ENCODE measurements at places on chromosomes 4 and X.

DNA sequence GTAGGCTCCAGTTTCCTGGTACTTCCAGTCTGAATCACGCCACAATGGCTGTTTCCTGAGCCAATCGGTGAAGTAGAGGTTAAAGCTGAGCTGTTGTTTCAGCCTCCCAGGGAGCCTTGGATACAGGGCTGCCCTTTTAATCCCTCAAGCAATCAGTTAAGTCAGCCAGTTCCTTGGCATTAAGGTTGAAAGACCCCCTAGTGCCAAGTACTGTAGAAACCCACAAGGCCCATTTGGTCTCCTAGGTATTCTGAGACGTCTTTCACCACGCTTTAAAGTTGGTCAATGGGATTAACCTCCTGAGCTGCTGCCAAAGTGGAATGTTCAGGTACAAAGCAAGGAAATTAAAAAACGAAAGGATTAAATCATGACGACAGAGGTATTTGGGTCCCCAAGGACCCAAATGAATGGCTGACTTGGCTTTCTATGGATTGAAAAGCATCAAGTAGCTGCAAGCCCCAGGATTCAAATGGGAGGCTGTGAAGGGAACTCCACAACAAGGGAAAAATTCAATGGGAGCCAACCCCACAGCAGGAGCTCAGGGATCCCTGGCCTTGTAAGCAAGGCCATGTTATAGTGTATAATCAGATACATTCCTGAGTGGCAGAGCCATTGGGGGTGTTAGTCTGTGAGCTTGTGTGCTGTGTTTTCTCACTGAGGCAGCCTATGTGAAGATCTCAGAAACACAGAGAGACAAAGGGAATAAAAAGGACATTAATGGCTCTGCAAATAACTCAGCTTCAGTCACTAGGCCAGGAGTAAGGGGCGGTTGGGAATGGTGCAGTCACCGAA lies 86.0 kb downstream of the ATG4A start:
- DNase-seq, result no peak

GRCh38 chr4:94165256-94165655 lies 42.4 kb upstream of the SMARCAD1 start:
- DNase-seq, result no peak

GRCh38 chr4:9904976-9905587 lies 116.2 kb downstream of the SLC2A9 start:
- no peak for DNase-seq

- DNase-seq, result no peak
These were observed 119.7 kb downstream of the CHRNA9 start for GRCh38 chr4:40454816-40455215.

DNA sequence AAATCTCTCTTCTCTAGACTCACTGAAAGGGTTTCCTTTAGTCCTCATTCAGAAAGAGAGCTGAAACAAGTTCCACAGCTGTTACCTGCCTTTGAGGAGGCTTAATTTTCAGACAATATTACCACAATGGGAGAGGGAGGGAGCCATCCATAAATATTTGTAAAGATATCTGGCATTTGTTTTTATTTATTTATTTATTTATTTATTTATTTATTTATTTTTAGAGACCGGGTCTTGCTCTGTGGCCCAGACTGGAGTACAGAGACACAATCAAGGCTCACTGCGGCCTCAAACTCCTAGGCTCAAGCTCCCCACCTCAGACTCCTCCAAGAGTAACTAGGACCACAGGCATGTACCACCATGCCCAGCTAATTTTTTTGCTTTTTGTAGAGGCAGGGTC lies 80.7 kb downstream of the SLC9A7 start:
- DNase-seq, result no peak

DNA sequence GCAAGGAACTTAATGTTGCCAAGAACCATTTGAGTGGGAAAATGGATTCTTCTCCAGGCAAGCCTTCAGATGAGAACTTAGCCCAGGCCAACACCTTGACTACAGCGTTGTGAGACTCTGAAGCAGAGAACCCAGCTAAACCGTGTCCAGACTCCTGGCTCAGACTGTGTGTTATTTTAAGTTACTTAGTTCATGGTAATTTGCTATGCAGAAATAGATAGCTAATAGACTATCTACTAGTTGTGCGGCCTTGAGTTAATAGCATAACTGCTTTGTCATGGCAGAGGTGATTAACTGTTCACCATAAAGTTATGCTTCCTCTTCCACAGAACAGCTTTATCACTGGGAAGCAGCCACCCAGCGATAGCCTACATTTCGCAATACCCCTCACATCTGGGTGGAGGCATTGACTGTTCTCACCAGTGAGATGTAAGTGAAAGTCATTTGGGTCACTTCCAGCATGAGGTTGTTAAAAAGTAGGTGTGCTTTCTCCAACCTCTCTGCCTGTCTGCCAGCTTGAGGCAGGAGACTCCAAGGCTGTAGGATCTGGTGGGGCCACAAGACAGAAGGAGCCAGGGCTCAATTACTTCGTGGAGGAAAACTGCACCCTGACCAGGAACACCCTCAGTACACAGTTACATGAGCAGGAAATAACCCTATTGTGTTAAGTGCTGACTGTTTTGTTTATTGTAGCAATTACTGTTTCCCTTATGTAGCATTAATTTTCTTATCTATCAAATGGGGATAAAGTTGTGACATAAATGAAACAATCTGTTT lies 94.2 kb downstream of the GPAT3 start:
- no peak for DNase-seq

DNA sequence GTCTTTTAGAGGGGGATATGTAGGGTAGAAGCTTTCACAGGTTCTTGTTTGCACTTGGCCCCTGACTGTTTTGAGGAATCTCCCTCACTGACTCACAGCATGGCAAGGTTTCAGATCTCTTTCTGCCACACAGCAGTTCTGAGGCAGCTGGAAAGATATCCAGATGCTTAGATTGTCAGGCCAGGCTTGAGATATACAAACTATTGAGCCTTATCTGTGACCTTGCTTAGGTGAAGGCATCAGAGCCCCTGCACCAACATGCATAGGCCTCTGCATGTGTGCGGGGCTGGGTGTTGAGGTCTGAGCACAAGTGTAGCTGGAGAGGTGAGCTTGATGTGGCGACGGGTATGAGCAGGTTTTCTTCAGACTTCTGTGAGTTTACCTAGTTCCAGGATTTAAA lies 80.9 kb upstream of the MSANTD1 start:
- no peak for DNase-seq

DNA sequence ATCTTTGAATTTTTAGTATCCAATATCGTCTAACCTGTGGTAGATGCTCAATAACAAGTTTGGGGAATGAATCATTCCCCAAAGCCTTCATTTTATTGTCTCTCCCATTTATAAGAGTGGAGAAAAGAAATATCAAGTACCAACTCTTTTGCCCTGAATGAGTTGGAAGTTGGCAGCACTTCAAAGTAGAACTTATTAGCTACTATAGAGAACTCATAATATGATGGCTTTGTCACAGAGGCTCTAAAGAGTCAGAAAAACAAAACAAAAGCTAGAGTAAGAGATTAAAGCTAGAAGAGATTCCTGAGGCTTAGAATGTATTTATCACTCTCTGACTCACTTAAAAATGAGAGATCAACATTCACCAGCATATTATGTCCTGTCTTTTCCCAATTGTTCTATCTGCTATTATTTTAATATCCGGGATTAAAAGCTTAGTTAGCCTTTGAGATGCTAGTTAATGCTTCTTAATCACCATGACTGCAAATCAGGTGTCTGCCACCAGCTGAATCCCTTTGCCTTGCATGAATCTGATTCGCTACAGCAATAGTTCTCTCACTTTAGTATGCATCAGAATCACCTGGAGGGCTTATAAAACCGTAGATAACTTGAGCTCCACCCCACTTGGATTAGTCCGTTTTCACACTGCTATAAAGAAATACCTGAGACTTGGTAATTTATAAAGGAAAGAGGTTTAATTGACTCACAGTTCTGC lies 77.9 kb downstream of the PALLD start:
- no peak for DNase-seq

DNA sequence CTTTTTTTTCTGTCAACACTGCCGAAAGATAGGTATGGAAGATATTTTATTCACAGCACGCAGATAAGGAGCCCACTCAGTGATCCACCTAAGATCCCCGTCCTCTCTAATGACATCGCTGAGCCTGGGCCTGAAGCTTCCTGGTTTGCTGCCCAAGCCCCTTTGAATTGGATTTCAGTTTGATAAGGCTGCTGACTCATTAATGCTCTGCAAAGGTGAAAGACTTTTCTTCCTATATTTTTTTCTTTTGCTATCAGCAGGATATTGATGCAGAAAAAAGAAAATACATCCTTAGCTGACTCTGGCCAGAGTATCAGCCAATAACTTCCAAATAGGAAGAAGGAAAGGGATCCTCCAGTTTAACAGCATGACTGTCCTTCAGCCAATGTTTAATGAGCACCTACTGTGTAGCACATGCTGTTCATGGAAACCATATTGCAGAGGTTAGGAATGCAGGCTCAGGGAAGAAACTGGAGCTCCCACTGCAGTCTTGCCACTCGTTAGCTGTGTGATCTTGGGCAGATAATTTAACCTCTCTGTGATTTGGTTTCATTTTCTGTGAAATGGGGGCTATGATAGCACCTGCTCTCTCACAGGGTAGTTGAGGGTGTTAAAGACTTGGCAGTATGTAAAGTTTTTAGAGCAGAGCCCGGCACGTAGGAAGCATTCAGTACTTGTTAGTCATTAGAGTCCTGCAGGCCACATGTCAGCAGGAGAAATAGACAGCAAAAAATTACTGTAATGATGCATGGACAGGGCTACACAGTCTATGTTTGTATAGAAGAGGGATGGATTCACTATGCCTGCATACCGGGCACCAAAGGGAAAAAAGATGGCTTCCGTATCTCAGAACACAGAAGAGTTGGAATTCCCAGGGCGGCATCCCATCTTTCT lies 39.3 kb downstream of the EVC start:
- no peak for DNase-seq

DNA sequence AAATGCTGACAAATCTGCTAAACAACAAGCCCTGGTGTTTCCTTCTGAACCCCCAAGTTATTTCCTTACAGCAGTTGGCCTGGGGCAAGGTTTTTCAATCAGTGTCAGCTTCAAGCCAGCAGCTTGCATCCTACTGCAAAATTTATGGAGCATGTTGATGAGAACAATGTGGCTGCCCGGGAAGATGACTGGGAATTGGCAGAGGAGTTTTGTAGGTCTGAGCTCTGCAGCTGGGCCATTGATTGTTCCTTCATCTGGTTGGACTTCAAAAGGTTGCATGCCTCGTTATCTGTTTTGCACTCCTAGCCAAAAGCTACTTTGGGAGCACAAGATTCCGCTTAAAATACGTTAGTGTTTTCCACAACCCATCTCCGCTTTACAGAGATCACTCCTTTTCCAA lies 1030.3 kb upstream of the LCORL start:
- no peak for DNase-seq

All from brain pericyte (primary cell).